ENCODE measurements at places on chromosomes 1 and 21. TPM values are rescaled to one million over a fixed set of nuclear protein-coding genes. Genes with fewer than 3 reads are reported as not detected.
A peak's percentile ranks its signal among the peaks of the same experiment; 100 is the strongest.

- no peak for DNase-seq
Measured at GRCh38 chr1:23434260-23434775, 9.8 kb upstream of the TCEA3 start.

- DNase-seq = no peak
Measured at GRCh38 chr1:182126272-182126800, 64.8 kb upstream of the ZNF648 start.

DNA sequence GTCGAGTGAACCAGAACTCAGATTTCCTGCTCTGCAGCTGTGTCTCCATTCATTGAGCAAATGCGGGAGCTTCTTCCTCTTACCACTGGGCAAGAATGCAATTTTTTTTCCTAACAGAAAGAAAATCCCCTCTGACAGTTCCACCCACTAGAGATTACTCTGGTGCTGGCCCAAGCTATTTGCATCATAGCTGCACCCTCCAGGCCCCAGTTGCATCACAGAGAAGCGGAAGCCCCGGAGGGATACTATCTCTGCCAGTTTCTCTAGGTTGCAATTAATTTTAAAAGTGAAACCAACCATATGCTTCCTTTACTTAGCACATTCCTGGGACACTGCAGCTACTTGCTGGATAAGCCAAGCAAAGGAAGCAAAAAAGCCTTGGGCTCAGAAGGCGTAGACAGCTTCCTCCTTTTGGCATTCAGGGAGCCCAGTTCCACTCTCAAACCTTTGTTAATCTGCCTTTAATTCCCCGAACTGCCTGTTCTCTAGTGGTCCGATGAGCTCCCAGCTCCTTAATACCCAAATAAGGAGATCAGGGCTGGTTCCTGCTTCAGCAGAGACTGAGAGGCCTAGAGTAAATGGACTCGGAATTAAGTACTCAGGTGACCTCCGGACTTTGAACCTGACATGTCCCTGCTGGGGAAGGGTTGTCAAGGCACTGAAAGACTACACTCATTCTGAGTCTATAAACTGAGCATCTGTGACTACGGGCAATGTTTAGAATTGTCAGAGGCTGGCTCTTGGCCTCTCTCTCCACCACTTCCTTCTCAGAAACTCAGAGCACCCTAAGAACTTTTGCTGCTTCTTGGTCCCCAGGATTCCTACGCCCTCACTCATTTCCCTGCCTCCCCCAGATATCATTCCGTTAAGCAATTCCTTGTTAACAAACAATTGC is 72.5 kb upstream of the TNFSF18 start:
- peak; percentile 98 for DNase-seq

GRCh38 chr1:205990226-205990625 is 13.0 kb downstream of the RAB7B start:
- no peak for DNase-seq

GRCh38 chr1:84078842-84079202 is 65.2 kb upstream of the PRKACB start:
- DNase-seq = peak; percentile 13

- DNase-seq = no peak
Measured at GRCh38 chr1:151621351-151621750, 9.5 kb downstream of the SNX27 start.

- DNase-seq = no peak
Measured at GRCh38 chr1:220325306-220325995, 53.2 kb upstream of the RAB3GAP2 start.

- DNase-seq = no peak
Measured at GRCh38 chr1:107549152-107549810, 408.4 kb downstream of the NTNG1 start.

- no peak for DNase-seq
Measured at GRCh38 chr21:36218691-36219090, 62.1 kb downstream of the DOP1B start.

DNA sequence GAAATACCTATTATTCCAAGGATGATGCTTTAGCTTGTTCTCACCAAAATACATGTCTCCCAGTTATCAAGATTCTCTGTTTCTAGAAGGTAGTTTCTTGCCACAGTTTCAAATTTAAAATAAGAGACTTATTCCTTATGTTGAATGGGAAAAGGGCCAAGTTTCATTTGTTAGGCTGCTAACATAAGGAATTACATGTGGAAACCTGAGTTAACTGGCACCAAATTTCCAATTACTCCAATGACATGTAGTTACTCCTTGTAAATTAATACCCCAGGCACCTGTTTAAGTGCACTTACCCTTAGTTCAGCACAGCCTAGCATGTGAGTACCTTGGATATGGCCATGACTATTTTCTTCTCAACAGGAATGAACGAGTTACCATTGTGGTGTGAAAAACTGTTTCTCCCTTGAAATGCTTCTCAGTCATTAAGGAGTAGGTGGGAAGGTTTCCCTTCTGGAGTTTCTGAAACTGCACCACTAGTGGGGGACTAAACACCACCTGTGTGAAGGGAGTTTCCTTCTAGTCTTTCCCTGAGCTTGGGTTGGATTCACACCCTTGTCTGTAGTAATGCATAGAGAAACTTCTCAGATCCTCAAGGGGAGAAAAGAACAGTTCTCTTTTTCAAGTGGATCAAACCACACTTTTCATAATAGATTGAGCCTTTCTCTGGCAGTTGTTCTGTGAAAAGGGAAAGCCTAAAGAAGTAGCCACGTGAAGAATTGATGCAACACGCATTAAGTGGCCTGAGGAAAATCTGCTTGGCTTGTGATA is 32.3 kb upstream of the LRRC8C start:
- no peak for DNase-seq

GRCh38 chr1:6475381-6476133 is 9.6 kb upstream of the TNFRSF25 start:
- peak; percentile 52 for DNase-seq

DNA sequence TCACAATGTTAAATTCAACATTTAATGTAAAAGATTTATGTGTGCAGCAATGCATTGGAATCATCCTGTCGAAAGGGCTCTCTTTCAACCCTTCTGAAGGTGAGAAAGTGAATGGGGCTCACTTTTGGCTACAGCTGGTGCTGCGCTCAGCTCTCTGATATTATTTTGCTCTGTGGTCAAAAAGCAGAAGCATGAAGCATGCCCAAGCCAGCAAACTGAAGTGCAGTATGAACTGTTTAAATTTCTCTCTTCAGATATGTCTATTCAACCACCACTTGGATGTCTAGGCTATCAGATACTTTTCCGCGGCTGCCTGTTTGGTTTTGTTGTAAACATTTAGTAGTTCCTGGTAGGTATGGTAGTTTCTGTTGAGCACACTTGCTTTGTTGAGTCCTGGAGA is 216.9 kb upstream of the TMPRSS15 start:
- no peak for DNase-seq

DNA sequence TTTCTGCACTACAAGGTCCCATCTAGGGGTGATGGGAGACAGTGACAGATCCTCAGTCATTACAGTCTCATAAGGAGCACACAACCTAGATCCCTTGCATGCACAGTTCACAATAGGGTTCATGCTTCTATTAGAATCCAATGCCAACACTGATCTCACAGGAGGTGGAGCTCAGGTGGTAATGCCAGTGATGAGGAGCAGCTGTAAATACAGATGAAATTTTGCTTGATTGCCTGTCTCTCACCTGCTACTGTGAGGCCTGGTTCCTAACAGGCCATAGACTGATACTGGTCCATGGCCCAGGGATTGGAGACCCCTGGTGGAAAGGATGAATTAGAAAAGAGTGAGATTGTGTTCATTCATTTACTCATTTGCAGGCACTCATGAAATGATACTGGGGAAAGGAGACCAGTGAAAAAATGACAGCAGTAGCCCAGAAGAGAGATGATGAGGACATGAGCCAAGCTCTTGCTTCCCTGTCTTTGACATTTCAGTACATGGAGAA is 251.6 kb upstream of the DUSP10 start:
- no peak for DNase-seq

DNA sequence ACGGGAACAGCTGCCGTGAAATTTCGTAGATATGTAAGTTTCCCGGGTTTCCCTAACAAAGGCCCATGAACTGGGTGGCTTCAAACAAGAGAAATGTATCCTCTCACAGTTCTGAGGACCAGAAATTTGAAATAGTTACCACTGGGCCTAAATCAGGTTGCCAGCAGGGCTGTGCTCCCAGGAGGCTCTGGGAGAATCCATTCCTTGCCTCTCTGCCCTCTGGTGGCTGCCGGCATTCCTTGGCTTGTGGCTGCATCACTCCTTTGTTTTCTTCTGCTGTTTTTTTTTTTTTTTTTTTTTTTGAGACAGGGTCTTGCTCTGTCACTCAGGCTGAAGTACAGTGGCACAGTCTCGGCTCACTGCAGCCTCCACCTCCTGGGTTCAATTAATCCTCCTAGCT is 23.7 kb downstream of the UMODL1 start:
- no peak for DNase-seq

DNA sequence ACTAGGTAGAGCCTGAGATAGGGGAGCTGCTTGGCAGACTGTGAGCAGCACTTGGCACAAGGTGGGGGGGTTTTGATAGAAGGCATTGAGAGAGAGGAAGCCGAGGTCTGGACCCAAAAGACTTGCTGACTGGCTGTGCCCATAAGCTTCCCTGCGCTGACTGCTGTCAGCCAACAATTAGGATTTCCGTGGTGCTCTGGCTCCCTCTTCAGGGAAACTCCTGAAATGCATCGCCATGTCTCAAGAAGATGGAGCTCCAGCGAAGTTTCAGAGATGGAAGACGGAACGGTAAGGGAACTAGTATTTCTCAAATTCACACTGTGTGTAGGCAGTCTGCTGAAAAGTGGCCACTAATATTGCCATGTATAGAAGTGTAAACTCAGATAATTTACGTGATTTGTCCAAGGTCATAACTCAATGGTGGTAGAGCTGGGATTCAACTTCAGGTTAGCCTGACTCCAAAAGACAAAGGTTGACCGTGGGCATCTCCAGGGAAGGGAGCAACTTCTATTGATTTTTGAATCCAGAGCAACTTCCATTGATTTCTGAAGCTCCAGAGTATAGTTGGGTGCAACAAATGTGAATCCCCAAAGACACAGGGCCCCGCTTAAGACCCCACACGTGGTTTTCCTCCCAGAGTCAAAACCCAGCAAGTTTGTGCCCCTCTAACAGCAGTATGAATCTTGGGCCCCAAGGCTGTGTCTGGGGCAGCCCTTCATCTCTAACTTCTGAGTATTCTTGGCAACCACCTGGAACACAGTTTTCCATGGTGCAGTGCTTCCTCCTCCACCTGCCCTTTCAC is 44.5 kb upstream of the CRNN start:
- peak; percentile 90 for DNase-seq

- DNase-seq = no peak
Measured at GRCh38 chr1:3560981-3561380, 50.3 kb downstream of the MEGF6 start.

- DNase-seq = peak; percentile 69
Measured at GRCh38 chr1:26582836-26583460, 53.4 kb downstream of the RPS6KA1 start.

GRCh38 chr21:41566500-41567014 is 58.6 kb upstream of the TMPRSS2 start:
- DNase-seq = no peak

- no peak for DNase-seq
Measured at GRCh38 chr1:920521-920920, 3.2 kb upstream of the SAMD11 start.

DNA sequence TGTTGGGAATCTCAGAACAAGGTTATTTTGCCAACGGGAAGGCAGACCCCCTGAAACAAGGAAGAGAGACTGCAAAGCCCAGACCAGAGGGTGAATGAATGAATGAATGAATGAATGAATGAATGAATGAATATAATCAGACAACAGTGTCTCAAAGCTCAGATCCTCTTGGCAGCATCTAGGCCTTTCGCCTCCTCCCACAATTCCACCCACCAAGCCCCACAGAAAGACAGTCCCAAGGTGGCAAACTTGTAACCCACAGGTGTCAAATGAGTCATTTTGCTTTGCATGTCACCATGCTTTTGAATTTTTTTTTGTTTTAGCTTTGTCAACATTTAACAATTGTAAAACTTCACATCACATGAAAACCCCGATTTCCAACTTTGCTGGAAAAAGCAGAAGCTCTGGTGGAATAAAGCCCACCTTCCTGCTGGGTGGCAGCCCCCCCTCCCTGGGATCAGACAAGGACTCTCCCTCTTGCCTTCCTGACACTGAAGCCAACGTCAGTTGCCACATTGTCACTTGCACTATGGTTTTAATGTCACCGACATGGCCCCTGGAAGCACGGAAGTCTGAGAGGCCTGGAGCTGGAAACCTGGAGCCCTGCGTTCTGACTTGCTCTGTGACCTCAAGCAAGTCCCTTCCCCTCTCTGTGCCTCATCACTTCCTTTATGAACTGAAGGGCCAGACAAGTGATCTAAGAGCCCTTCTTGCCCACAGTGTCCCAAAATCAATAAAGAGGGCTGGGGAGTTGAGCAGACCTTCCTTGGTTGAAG is 134.6 kb upstream of the RUNX3 start:
- DNase-seq = no peak

GRCh38 chr1:64246294-64246917 is 43.0 kb downstream of the UBE2U start:
- DNase-seq = peak; percentile 60

DNA sequence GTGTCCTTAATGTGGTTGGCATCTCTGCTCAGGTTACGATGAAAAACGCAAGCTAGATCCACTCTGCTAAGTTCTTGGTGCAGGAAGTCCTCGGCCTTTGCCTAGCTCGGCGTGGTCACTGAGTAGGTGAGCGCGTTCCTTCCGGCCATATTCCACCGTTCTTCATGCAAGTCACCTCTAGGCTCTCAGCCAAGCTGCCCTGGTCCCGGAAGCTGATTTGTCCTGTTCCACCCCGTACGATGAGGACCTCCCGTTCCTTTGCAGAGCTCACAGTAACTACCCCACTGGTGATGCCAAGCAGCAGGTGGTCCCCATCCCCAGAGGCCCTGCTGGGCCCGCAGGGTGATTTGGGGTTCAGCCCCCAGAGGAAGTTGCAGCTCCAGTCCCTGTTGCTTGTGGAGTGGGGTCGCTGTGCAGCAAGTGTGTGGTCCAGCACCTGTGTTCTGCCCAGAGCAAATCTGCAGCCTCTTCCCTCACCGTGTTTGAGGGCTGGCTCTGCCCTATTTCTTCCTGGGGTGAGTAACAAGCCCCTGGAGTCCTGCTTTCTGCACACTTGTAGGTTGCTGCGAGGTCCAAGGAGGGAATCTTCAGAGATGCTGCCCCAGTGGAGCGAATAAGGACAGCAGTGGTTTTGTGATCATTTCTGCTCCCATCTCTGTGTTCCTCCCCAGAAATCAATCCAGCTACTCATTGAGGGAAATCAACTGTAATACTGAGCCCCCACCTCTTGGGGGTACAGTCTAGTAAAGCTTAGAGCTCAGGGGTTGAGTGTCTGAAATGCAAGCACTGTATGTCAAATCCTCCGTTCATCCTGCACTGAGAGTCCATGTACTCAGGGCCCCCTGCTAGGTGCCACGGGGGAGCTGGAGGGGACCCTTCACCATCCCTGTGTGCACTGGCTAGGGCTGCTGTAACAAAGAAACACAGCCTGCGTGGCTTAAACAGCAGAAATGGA is 2.3 kb downstream of the UMODL1 start:
- no peak for DNase-seq

KIAA0319L gene
- 50.7 TPM for total RNA-seq

NHLH1 gene
- 0.20 TPM for total RNA-seq

RGS7 gene
- total RNA-seq = 0.61 TPM

C1orf167 gene
- not detected for total RNA-seq

CADM3 gene
- 207 TPM for total RNA-seq

SPRR2F gene
- total RNA-seq = not detected

GLIS1 gene
- 1.4 TPM for total RNA-seq

PGLYRP3 gene
- not detected for total RNA-seq

RYR2 gene
- total RNA-seq = 4.0 TPM

PRMT6 gene
- 14.0 TPM for total RNA-seq

NTMT2 gene
- not detected for total RNA-seq

DNM3 gene
- total RNA-seq = 0.68 TPM
